Activated CD8-positive, alpha-beta memory T cell treated with anti-CD3 and anti-CD28 coated beads for 4 hours (primary cell): ENCODE measurements at places on chromosomes 11 and 22.

GRCh38 chr11:130515829-130516553 is 67.5 kb downstream of the ADAMTS15 start:
- DNase-seq, result no peak

GRCh38 chr11:67372993-67373647 is at the start of gene CLCF1:
Gene CLCF1 (minus strand): TSS chr11:67373598. CDS start chr11:67373539, 59 bp downstream.
- DNase-seq, result no peak

DNA sequence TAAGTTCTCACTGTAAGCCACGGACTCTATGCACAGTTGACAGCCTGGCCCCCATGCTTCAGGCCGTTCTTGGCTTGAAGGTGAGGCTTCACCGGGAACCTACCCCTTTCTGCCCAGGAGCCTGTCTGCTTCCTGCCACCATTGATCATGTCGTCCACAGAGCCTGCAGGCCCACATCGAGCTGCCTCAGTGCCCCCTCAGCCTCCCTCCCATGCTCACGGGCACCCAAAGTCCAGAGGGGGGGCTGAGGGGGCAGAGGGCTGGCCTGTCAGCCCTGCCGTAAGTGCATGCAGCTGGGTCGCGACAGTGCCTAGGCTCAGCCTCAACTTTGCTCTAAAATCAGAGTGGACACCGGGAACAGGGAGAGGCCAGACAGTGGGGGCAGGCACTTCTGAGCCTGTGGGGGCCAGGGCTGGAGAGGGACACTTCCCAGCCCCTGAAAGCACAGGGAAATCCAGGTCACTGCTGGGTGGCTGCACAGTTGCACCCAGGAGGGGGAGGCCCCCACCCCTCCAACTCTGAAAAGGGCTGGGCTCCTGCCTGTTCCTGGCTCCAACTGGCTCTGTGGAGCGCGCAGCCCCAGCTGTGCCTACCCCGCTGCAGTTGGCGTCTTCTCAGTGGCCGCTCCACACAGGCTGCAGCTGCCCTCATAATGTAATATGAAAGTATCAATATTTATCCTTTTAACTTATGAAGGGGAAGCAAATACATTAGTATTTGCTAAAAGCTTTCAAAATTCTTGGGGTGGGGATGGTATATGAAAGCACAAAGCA is 598.6 kb downstream of the DLG2 start:
- DNase-seq, result no peak

DNA sequence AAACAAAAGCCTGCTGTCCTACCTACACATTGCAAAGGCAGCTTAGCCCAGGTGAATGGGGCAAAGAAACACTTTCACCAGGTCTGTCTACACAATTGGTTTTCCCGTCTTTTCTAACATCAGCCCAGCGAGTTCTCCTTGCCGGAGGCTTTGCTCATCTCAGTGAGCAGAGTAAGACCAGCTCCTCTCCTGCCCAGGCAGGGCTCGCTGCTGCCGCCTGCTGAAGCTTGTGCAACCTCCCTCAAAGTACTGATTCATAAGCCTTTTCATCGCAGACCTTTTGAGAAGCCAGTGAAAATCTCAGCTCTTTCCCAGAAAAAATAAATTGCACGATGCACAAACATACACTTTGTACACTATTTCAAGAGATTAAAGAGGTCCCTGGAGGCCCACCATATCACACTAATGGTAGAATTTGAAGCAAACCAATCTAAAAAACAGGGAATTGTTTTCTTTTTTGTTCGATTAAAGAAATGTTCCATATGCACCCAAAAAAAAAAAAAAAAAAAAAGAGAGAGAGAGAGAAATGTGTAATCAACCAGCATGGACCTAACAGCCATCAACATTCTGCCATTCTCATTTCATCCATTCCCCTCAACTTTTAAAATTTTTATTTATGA is 328.1 kb upstream of the MPPED2 start:
- DNase-seq, result no peak

DNA sequence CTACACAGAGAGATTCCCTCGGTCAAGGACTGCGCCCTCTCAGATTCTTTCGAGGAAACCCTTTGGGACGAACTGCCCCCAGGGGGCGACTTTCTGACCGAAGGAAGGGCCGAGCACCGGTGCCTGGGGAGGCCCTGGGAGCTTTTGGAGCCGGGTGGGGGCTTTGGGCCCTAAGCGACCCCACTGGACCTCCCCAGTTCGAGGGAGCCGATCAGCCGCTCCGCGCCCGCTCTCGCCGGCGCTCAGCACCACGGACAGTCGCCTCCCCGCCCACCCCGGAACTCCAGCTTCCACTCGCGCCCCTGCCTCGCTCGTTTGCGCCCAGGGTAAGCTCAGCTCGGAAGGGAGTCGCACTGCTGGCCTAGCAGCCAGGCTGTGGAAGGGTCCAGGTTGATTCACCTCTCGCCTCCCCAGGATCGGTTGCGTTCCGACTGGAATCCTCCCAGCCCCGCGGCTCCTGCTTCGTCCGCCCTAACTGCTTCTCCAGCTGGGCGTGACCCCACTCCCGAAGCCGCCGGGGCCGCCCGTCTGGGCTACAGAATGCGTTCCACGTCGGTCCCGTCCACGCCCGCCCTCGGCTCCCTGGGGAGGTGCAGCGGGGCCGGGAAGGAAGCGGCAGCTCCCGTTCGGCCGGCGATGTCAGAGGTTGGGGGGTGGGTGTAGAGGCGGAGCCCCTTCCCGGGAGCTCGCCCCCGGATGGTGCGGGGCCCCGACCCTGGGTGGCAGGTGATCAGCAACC is 428 bp downstream of the SCN3B start:
- no peak for DNase-seq

GRCh38 chr11:60887556-60887955 is 18.8 kb downstream of the PRPF19 start:
- DNase-seq, result no peak

DNA sequence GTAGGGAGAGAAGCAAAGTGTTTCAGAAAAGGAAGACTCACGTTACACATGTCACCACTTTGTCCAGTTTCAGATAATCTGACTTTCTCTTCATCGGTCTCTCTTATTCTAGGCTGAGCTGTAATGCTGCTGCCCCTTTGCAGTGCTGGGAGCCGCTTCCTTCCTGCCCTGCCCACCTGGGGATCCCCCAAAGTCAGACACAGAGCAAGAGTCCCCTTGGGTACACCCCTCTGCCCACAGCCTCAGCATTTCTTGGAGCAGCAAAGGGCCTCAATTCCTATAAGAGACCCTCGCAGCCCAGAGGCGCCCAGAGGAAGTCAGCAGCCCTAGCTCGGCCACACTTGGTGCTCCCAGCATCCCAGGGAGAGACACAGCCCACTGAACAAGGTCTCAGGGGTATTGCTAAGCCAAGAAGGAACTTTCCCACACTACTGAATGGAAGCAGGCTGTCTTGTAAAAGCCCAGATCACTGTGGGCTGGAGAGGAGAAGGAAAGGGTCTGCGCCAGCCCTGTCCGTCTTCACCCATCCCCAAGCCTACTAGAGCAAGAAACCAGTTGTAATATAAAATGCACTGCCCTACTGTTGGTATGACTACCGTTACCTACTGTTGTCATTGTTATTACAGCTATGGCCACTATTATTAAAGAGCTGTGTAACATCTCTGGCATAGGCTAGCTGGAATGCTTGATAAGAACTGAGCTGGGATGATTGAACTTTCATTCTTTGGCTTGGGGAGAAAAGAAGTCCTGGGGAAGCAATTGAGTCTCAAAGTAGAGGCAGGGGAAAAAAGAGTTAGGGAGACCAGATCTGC is 31.2 kb upstream of the SMIM35 start:
- DNase-seq, result no peak

- no peak for DNase-seq
These were observed 3.6 kb downstream of the PKNOX2 start for GRCh38 chr11:125167954-125168835.

DNA sequence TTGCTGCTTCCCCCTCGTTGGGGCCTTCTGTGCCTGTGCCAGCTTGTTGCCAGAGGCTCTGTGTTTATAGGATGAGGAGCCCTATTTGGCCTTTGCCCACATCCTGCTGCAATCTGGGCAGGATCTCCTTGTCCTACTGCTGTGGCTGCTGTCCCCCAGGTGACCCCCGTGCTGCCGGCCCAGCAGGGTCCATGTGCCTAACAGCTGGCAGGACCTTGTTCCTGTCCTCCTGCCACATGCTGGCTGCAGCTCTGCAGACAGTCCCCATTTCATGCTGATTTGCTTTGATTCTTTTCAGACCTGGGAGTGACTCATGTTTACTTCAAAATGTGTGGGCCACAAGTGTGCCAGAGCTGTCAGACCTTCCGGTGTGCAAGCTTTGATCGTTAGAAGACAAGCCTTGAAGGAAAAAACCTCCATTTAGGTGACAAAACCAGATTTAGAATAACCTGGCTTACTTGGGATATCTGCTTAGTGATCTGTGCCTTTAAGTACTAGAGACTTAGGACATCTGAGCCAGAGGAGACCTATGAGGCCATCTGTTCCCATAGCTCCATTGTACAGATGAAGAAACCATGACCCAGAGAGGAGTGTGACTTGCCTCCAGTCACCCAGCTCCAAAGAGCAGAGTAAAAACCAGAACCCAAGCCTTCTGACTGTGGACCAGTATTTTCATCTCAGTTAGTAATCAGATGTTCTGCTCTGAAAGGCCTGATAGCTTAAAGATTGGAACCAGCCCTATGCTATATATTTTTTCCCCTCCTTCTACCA is 11.1 kb downstream of the NAV2 start:
- DNase-seq, result peak; percentile 18

GRCh38 chr22:35443338-35443737 is 43.4 kb downstream of the MCM5 start:
- no peak for DNase-seq

DNA sequence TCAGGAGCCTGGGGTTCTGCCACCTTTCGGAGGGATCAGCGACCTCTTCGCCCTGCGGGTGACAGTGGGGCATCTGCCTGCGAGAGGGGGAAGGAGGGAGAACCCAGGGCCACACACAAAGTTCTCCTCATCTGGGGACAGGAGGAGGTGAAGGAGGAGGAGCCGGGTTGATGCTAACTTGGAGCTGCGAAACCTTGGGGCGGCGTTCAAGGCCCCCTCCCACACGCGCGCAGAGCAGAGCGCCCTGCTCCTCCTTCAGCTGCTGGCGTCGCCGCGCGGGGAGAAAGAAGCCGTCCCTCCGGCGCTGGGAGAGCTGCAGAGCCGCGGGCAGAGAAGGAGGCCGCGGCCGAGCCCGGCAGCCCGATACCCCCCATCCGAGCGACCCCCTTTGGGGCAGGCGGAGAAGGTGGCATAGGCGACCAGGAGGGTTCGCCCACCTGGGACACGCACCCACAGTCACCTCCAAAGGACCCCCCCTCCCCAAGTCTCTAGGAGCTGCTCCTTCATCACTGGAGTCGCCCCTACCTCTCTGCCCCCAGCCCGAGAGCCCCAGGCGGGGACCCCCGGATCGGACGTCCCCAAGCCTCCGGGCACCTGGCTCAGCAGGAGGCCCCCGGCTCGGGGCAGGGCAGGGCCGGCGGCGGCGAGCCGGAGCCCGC is at the start of gene RASD2:
RASD2 (plus strand) TSS at position 237 of the 659 bp plus-strand sequence. CDS start 5,979 bp downstream, outside the sequence.
- no peak for DNase-seq

GRCh38 chr11:64856382-64857227 is 12.2 kb upstream of the CDC42BPG start:
- DNase-seq, result no peak

- no peak for DNase-seq
These were observed 89.9 kb upstream of the APOA1 start for GRCh38 chr11:116927163-116927974.

- no peak for DNase-seq
These were observed 3.8 kb downstream of the TMPRSS13 start for GRCh38 chr11:117925198-117925925.

DNA sequence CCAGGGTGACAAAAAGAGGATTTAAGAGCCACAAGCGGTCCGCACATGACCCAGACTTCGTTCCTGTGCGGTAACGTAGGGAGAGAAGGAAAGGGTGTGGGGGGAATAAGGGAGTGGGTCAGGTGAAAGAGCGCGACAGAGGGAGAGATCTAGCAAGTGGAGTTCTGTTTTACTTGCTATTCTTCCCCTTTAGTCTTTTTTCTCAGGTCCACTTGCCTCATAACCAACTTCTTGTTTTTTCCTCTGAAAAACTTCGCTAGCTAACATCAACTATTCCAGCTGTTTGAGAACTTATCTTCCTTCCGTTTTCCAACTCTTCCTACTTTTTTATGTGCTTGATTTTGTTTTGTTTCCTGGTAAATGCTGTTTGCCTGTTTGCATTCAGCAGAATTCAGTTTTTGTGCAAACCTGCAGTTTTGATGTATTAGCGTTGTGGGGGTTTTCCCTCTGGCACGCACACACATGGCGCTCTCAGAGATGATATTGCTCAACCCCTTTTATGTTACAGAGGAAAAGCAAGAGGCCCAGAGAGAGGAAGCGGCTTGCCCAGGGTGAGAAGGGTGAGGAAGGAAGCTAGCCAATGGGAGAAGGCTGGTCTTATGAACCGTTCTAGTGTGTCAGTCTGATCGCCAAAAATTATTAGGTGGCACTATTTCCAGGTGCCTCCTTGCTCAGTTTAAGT is 592 bp upstream of the CTSC start:
- peak; percentile 17 for DNase-seq

- no peak for DNase-seq
These were observed 9.7 kb downstream of the GAL3ST1 start for GRCh38 chr22:30564761-30565119.

GRCh38 chr22:43078522-43078921 is 10.7 kb downstream of the TTLL1 start:
- DNase-seq, result no peak

DNA sequence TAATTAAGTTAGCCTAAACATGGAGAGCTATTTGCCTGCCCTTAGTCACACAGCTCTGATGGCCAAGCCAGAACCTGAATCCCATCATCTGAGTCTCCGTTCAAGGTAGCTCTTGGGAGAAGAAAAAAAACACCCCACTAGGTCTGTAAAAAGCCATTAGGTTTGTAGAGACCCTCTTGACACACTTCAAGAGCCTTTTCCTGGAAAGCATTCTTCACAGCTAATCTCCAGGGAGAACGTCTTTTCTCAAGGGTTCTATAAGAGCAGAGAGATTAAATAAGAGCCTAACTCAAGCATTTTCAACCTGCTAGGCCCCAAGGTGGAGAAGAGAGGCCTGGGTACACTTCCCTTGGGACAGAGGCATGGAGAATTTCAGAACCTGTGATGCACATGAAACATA is 61.6 kb upstream of the NAV2 start:
- no peak for DNase-seq

- peak; percentile 69 for DNase-seq
These were observed 7.5 kb downstream of the GP1BB start for GRCh38 chr22:19730655-19731360.

GRCh38 chr11:4643076-4643475 is 706 bp upstream of the OR51E1 start:
- DNase-seq, result no peak
